ENCODE measurements at places on chromosomes 7 and 10.

DNA sequence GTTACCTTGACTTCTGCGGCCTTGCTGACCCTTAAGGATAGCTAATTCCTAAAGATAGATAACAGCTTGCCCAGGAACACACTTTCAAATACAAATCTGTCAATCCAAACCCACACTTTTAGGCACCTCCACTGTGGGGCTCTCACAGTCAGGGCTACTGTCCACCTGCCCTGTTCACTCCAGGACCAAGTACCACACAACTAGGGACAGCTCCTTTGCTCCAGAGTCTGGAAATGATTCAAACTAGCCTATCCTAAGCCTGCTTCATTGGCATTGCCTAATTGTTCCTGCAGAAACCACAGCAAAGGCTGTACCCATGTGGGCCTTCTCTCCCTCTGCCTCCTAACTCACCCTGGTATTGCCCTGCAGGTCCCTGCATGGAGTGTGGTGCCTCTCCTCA lies 538.9 kb upstream of the IGFBP3 start:
- DNase-seq: no peak

DNA sequence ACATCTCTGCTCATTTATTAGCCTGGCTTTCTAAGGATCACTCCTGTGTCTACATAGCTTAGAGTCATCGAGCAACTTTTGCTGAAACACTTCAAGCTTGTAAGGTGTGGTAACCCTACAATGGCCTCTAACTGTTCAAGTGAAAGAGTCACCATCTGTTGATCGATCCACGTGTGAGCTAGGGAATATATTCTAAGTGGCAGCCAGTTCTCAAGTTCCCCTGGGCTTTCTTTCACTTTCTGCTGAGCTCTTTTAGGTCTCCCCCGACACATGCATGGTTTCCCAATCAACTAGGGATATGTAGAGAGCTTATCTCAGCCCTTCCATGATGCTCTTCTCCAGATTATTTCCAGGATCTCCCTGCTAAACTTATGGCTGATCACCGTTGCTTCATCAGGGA lies 15.5 kb downstream of the AOAH start:
- no peak for DNase-seq

GRCh38 chr7:114688443-114689055 lies 233.3 kb upstream of the MDFIC start:
- DNase-seq: no peak

- DNase-seq: peak; percentile 98
Measured at GRCh38 chr7:92695308-92696261, 105.4 kb upstream of the FAM133B start.

GRCh38 chr10:288316-289200 lies 153.3 kb downstream of the ZMYND11 start:
- no peak for DNase-seq
